ENCODE measurements at places on chromosomes 11 and 22.

DNA sequence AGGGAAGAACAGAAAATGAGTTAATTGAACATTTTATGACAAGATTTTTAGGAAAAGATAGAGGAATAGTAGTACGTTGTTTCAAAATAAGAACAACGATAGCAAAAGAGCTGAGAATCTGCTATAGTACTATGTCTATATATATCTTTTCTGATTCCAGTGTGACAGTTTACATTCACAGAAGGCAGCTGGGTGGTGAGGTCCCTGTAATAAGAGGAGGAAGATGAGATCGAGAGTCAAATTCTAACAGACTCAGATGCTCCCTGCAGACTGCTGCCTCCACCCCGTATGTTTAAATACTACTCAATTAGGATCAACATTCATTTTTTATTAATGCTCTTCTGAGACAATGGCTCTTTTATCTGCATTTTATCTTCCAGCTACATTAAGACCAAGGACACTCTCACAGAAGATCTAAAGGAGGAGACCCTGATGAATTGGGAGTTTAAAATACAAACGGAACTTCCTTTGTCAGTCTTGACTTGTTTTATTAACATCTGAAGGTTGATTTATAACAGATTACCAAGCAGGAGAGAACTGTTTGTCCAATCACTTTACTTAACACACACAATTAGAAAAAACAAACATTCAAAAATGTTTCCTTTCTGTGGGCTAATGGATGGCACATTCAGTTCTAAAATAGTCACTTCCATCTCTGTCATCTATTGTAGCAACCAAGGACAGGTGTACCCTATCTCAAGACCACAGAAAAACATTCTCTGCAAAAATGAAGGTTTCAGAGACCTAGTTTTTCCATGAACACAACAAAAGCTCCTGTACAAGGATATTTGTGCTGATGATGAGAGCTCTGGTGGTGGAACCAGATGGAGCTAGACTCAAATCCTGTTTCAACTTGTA is 240.2 kb downstream of the CADM1 start:
- DNase-seq: no peak

DNA sequence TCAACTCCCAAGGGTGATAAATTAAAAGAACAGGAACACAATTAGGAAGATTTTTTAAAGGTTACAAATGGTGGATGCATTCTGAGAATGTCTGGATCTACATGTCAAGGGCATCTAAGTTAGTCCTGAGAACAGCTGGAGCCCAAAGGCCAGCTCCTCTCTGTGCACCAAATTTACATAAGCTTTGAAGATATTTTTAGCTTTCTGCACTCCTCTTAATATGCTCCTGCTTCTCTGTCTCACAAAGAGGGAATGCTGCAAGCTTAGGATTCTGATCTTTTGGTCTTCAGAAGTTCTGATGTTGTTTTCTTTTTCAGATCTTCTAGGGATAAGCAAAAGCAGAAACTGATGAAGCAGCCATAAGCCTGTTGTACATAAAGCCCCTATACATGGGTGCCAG is 309.8 kb upstream of the NCAM1 start:
- no peak for DNase-seq

DNA sequence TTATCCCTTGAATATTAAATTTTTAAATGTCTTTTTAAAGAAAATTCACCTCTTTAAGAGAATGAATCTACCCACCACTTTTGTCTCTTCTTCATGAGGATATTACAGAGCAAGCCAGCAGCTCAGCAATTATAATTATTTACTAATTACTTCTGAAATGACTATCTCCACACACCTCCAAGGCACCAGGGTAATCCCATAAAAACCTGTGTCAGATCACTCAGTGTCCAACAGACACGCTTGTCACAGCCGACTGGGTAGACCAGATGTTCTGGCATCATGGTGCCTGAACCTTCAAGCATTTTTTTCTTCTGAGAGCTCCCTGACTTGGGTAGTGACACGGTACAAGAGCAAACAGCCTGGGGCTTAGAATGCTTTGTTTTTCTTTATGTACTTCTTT is 61.4 kb downstream of the EFCAB6 start:
- DNase-seq: no peak

- DNase-seq: peak; percentile 29
Observed at GRCh38 chr11:8273287-8273686, 9.6 kb upstream of the LMO1 start.
